CD14-positive monocyte (primary cell): ENCODE measurements at places on chromosomes 3 and 15.

DNA sequence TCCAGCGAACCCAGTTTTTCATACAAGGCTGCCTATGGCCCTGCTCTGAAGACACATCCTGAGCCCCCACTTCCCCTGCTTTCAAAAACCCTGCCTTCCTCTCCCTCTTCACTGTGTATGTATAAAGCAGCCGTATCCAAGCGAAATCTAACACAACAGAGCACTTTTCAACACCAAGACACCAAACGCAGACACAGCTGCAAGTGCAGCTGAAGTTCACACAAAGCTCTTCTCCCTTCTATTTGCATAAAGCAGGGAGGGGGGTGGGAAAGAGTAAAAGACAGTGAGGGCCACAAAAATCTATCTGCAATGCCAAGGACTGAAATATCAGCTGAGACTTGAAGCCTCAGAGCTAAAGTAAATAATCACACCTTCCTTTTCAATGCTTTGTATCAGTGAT, 35.1 kb upstream of the CSPG5 start:
- no peak for DNase-seq

DNA sequence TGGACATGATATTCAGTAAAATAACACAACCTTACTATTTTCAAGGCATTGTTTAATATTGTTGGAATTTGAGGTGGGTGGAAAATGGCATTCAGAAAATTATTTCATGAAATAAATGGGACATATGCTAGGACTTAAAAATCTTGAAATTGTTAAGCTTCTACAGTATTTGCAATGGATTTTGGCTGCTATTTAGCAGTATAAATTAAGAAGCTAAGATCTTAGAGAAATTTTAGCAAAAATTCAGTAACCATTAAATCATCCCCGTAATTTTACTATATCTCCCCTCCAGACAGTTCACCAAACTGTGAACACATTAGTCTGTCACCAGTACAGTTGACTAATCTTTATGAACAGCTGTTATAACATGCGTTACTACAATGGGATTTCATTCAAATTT, 8.2 kb downstream of the DIPK2A start:
- no peak for DNase-seq

GRCh38 chr15:73021139-73021621, 31.1 kb upstream of the NEO1 start:
- DNase-seq: no peak

GRCh38 chr3:52120556-52121463, 33.4 kb downstream of the POC1A start:
- no peak for DNase-seq

- peak; percentile 52 for DNase-seq
Measured at GRCh38 chr3:172675441-172676193, 35.2 kb downstream of the NCEH1 start.

DNA sequence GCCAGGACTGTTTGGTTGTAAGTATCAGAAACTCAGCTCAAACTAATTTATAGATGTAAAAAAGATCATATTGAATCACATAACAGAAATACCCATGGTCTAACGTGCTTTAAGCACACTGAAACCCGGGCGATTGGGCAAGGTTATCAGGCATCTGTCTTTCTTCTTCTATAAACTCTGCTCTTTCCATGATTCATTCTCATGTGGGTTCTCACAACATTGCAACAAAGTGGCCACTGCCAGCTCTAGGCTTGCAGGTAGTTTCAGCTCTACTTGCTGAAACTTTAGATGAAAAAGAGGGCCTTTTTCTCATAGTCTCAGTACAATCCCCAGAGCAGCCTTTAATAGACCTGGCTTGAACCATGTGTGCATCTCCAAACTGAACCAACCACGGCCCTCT, 456.1 kb downstream of the MFSD1 start:
- DNase-seq: no peak

GRCh38 chr3:122497425-122497824, 17.3 kb downstream of the KPNA1 start:
- peak; percentile 90 for DNase-seq

DNA sequence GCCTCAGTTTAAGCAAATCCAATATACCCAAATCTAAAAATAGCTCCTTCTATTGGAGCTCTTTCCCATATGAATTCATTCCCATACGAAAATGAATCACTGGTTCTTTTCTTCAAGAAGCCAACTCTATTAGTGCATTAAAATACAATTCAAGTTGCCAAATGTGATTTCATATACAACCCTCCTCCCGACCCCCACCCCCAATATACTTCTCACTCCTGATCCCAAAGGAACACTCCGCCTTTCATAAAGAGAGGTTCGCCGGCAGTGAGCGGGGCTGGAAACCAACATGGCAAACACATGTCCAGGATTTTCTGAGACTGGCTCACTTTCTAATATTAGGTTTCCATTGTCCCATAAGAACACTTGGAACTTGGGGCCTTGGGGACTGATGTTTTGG, 48.5 kb downstream of the MAGEF1 start:
- DNase-seq: no peak

DNA sequence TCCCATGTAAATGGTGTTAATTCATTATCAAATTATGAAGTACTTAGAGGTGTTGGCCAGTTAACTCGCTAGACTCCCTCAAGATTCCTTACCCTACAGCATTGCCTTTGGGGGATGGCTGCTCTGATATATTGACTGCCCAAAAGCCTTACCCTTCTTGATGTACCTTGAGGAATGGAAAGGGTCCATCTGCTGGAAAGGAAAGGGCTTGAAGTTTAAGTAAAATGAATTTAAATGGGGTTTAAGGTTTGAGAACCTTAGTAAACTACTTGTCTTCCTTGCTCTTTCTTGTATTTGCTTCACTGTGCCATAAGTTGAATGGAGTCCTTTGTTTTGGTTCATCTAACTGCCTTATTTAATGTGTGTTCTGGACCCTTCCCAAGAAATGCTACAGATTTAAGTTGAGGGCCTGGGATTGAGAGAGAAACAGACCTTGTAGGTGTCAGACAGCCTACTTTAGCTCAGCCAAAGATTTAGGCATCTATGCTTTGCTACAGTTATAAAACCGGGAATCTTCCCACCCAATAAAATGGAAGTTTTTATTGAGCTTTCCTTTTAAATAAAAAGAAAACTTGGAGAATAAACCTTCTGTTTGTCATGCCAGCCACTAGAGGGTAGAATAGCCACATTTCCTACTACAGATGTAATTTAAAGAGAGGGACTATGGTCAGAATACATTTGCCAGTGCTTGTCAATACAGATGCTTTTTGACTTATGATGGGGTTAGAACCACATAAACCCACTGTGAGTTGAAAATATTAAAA, 25.3 kb downstream of the CMSS1 start:
- peak; percentile 10 for DNase-seq

DNA sequence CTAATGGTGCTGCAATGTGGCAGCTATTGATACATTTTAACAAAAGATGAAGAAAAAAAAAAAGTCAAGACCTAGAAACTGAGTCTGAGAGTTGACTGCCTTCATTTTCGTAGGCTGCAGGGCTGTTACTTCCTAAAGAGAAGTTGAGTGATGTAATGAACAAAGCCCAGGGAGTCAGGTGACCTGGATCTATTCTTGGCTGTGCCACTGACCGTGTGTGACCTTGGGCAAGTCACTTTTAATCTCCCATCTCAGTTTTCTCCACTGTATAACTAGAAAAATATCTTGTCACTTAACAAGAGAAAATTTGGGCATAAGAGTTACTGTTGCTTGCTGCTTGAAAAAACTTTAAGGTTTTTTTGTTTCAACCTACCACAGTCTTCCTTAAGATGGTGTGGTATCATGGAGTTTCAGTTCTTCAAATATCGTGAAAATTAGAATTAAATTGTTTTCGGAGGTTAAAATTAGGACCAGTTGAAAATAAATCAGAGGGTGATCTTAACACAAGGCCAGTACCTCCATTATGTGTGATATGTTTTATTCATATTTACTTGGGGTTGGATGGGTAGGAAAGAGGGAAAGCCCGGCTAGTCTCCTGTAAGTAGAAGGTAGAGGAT, 5.8 kb downstream of the FMN1 start:
- DNase-seq: peak; percentile 74

- no peak for DNase-seq
Measured at GRCh38 chr3:46717447-46718231, at the start of gene PRSS50. PRSS50 (minus strand) TSS chr3:46717869; CDS start chr3:46717824, 45 bp downstream.

GRCh38 chr15:65791335-65792137, 557 bp downstream of the DENND4A start:
- DNase-seq: no peak

GRCh38 chr3:70980646-70981170, 602.8 kb downstream of the FOXP1 start:
- no peak for DNase-seq

DNA sequence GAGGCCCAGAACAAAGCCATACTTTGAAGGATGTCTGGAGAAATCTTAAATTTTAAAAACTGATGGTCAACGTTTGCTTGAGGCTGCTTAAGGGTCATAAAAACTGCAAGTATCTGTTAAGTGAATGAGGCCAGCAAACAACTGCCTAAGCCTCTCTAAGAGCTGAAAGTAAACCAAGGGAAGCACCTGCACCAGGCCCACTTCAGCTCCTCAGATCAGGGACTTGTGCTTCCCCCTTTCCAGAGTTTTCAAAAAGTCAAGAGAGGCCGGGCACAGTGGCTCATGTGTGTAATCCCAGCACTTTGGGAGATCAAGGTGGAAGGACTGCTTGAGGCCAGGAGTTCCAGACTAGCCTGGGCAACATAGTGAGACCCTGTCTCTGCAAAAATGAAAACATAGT, 9.1 kb downstream of the FBXL22 start:
- DNase-seq: no peak

DNA sequence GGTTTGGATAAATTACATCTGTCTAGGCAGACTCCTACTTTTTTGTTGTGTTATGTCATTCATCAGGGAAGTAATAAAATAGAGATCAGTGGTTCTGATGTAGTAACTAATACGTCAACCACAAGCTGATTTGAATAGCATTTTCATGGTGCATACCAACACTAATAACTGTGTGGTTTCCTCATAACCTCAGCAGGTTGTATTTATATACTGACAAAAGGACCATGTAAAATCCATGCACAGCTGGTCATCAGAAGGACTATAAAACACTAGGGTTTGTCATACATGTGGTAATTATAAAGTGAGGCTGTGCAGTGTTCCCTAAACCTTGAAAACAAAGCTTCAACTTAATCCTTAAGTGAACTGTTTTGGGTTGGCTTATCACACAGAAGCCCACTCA, 216.8 kb upstream of the RBMS3 start:
- DNase-seq: no peak

GRCh38 chr3:567488-568185, 371.1 kb downstream of the CHL1 start:
- DNase-seq: no peak

DNA sequence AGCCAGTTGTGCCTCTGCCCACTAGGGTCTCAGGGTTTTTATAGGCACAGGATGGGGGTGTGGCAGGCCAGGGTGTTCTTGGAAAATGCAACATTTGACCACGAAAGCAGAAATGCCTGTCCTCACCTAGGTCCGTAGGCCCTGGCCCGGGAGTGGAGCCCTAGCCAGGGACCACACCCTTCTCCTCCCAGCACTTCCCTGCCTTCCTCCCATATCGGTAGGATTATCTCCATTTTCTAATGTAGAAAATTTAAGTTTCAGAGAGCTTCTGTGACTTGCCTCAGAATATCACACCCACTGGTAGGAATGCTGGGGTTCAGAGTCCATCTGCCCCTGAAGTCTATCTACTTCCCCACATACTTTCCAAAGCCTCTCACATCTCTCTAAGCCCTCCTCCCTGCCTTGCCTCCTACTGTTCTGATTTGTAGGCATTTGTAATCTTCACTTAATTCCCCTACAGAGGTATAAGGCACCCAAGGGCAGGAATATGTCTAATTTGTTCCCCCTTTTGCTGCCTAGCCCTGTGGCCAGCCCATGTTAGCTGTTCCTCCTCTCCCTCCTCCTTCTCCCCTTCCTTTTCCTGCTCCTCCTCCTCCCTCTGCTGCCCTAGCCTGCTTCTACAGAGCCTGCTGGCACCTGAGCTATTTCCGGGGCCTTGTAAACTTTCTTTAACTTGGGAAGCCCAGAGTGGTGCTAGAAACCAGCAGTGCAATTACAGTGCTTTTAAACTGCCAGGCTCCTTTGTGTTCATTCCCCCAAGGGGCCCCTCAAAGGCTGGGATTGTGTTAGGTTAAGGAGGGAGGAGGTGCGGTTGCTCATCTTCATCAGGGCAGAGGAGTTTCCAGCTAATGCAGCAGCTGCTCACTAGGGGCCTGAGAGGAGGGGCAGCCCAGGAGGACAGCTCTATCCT, 71.1 kb downstream of the MRPL46 start:
- no peak for DNase-seq

DNA sequence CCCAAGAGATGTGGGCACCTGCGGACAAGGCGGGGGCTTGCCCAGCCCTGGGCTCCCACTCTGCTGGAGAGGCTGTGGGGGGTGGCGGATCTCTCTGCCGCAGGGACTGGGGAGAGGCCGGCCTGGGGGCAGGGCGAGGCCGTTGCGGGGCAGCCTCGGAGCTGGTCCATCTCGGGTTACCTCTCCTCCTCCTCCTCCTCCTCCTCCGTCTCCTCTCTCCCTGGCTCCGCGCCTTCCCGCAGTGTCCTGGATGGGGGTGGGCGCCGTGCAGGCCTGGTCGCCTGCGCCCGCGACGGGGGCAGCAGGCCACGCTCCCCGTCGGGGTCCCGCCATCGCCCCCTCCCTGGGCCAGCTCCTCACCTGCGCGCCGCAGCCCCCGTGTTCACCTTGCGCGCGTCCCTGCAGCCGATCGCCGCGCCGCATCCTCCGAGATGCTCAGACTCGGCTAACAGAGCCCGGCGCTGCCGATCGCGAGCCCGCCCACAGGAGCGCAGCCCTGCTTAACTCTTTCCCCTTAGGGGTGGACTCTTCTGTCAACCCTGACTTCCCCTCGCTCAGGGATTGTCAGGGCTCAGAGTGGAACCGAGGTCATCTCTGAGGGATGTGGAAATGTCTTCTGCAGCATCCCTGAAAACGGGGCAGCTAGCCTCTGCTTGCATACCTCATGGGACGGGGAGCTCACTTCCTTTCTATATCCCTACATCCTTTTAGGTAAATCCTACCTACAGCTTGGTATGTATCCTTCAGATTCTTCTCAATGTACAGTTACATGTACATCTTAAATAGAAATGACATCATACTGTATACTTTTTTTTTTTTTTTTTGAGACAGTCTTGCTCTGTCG, at the start of gene PRRT3:
TSS of gene PRRT3 (minus strand) at position 447 of the 844 bp plus-strand sequence. CDS start 2,293 bp downstream, outside the sequence.
- DNase-seq: peak; percentile 20

- peak; percentile 79 for DNase-seq
Measured at GRCh38 chr15:40217166-40217824, 21.6 kb upstream of the PAK6 start.

GRCh38 chr3:89303701-89304100, 196.3 kb downstream of the EPHA3 start:
- no peak for DNase-seq

- DNase-seq: no peak
Measured at GRCh38 chr15:90248789-90249202, 560 bp upstream of the TTLL13 start.

- no peak for DNase-seq
Measured at GRCh38 chr3:149009732-149010131, 18.4 kb downstream of the GYG1 start.

- DNase-seq: no peak
Measured at GRCh38 chr15:81040757-81041156, 40.0 kb downstream of the TLNRD1 start.

GRCh38 chr15:41462084-41462795, 31.4 kb upstream of the ITPKA start:
- DNase-seq: no peak

GRCh38 chr3:125186261-125186787, 26.2 kb downstream of the SLC12A8 start:
- DNase-seq: no peak
